Caki2 (cell line): ENCODE measurements at places on chromosomes 3 and 15.

DNA sequence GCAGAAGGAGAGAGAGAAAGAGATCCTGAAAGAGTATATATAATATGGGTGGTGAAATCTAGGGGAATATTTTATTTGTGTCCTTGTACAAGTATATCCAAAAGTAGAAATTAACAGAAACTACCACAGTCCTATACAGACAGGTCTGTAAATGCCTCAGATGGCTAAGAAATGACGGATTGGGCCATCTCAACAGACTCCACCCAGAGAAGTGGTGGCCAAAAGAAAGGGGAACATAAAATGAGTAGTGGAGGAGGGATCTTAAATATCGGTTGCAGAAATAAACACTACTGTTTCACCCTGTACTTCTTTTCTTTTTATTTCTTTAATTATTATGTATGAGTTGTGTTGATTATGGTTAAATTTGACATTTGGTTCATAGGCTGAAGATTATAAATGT is 47.7 kb downstream of the CCR3 start:
- DNase-seq: no peak

DNA sequence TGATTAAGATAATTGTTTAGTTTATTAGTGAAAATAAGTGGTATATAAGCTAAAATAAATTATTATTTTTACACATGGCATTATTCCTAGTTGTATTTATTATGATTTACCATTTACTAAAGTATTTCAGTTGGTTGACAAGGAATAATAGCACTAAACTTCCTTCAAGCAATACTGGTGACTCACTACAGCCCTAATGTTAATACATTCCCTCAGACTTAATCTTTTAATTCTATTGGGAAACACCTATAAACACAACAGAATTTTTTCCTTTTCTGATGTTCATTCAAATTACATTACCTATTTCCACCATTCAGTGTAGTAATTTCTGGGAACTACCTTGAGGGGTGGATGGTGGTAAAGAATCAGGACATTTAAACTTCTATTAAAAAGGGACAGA is 264.0 kb downstream of the TIGIT start:
- no peak for DNase-seq

DNA sequence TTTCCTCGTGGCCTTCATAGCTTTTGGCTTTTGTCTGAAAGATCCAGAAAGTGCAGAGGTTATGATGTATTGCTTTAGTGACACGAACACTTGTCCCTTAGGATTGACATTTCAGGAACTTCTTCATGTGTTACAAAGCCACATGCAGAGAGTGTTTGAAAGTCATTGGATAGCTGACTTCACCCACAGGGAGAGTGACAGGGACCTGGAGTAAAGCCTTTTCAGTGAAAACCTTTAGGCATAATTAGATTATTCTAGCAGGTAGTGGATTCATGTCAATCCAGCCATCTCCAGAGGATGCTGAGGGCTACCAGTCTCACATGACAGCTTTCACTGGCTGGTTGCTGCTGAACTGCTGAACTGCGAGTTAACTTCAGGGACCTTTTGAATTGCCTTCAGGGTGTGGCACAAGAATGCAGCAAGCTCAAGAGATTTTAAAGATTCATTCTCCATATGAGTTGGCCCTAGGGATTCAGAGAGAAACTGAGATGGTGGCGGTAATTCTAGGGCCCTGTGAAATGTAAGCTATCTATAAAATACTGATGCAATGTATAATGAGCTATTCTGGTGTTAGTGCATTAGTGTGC is 267.0 kb upstream of the GOLIM4 start:
- DNase-seq: no peak

DNA sequence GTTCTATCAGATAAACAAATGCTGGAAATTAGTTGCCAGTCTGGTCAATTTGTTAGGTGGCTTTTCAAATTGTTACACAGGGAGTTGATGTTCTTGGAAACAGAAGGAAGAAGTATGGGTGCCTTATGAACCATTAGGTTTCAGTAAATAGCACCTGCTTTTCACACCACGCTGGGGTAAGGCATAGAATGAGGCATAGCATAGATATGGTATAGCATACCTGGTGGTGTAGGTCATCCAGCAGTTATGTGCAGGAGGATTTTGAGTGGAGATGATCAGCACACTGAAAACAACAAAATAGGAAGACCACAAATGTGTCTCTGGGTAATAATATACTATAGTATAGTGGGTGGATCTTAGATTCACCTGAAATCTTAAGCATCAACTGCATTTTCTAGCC is 121.4 kb downstream of the GMPS start:
- DNase-seq: no peak

- no peak for DNase-seq
These were observed 29.8 kb downstream of the ITPR1 start for GRCh38 chr3:4522947-4523346.

DNA sequence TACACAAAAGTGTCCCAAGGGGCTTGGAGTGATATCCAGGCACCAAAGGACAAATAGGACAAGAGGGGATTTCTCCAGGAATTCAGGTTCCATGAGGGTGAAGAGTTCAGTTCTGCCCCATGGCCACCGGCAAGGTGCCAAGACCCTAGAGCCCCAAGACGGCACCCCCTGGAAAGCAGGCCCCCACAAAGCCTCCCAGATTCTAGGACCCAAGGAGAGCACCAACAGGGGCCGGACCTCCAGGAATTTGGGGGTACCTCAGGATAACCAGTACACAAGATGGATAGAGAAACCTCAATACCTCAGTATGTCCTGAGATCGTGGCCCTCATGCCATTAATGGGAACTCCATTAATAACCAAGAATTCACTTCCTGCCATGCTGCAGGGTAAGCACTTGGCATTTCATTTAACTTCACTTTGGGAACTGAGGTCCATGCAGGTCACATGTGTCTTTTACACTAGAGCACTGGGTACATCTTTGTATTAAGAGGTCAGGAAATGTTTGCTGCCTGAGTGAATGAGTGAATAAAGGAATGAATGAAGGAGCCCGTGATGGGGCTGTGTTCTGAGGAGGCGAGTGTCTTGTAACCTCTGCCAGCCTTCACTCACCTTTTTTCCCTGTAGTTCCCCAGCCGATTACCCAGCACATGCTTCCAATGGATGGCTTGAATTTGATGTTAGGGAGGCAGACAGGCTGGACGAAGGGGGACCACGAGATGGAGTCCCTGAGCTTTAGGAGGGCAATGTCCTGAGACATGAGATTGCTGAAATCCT is 15.5 kb upstream of the PRSS50 start:
- DNase-seq: no peak

GRCh38 chr3:68057637-68058320 is 403.4 kb upstream of the SUCLG2 start:
- DNase-seq: no peak

- DNase-seq: no peak
These were observed 323.8 kb upstream of the DNAJC19 start for GRCh38 chr3:181313335-181313734.

DNA sequence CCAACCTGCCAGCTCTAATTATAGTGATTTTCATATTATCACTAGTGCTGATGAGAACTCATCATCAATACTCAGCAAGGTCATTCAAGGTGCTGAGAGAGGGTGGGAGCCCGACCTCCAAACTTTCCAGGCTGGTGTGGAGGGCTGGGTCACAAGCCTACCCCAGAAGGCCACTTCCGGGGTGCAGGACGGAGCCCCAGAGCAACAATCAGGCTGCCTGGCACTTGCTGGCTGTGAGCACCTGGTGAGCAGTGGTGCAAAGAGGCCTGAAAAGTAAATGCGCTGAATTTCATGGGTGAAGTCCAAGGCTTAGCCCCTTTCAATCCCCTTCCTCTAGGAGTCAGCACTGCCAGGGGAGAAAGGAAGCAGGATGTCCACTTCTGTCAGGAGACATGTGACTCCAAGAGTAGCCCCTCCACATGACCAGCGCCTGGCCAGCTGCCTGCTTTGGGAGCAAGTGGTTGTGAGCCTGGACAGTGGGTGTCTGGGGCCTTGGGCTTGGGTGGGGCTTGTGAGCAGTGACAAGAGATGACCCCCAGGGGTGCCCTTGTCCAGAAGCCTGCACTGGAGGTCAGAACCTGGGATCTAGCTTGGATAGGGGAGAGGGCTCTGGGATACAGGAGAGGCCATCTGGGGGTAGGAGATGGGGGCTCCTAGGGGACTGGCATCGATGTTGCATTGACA is 165.0 kb upstream of the TLE3 start:
- no peak for DNase-seq

DNA sequence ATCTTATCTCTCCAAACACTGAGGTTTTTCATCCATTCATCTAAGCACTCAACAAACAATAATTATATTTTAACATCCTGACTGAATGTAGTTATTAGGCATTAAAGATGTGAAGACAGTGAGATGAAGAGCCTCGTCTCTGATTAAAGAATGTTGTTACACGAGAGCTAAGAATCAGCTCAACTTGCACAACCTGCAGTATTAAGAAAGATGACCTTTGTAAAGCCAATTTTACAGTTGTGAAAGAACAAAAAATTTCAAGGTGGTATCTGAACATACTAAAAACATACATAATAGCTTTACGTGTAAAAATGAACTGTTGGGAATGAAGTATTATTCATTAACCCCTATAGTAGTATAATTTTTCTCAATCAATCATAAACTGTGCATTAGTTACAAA is 12.8 kb downstream of the CLDN1 start:
- DNase-seq: no peak

DNA sequence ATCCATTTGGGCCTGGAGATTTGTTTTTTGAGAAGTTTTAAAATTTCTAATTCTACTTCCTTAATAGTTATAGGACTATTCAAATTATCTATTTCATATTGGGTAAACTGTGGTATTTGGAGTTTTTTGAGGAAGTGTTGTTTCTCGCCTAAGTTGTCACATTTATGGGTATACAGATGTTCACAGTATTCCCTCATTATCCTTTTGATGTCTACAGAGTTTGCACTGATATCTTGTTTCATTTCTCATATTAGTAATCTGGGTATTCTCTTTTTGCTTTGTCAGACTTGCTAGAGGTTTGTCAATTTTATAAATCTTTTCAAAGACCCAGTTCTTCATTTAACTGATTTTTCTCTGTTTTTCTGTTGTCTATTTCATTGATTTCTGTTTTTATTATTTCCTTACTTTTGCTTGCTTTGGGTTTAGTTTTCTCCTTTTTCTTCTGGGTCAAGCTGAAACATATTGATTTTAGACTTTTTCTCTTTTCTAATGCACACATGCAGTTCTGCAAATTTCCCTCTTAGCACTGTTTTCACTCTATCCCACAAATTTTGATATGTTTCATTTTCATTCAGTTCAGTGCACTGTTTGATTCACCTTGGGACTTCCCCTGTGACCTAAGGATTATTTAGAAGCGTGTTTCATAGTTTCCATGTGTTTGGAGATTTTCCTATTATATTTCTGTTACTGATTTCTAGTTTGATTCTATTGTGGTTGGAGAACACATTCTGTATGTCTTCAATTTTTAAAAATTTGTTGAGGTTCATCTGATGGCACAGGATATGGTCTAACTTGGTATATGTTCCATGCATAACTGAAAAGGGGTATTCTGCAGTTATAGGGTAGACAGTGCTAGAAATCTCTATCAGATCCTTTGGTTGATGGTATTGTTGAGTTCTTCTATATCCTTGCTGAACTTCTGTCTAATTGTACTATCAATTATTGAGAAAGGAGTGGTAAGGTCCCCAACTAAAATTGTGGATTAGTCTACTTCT is 79.6 kb downstream of the SUMF1 start:
- DNase-seq: no peak

GRCh38 chr15:36208868-36209582 is 370.4 kb upstream of the CDIN1 start:
- no peak for DNase-seq

GRCh38 chr3:52385157-52385556 is 59.7 kb downstream of the SEMA3G start:
- peak; percentile 15 for DNase-seq

DNA sequence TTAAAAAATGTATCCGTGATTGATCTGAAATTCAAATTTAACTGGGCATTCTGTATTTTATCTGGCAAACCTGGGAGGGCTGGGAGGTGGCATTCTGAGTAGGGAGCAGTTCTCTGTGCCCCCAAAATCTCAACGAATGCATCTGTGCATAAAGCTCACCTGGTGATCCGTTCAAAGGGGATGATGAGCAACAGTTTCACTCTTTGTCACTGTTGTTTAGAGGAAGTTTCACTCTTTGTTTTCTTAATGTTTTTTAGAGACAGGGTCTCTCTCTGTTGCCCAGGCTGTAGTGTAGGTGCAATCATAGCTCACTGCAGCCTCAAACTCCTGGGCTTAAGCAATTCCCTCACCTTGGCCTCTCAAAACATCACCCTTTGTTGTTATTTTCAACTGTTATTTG is 186.7 kb downstream of the SSR3 start:
- no peak for DNase-seq

DNA sequence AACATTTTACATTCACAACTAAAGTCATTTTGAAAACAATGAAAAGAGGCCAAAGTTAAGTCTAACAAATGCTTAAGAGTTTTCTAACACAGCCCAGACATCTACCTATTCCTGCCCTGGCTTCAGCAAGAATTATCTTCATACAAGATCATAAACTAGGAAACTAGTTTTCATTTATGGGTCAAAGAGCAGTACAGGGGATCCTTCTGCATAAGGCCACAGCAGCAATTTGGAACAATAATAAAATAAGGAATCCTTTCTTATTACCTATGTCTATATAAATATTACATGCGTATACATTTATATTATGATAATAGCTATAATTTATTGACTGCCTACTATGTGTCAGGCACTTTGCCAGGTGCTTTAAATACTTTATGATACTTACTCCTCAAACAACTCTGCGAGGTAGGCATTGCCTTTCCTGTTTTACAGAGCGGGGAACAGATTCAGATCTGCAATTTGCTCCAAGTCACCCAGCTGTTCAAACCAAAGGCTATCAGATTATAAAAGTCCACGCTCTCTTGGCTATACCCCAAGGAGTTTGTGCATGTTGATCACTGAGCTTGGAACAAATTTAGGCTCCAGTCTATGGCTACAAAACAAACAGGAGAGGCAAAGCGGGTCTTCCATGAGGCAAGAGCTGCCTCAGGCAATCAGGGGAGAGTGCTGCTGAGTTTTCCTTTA is 196.4 kb downstream of the RORA start:
- DNase-seq: no peak

GRCh38 chr3:43009547-43009946 is 30.4 kb downstream of the GASK1A start:
- no peak for DNase-seq

DNA sequence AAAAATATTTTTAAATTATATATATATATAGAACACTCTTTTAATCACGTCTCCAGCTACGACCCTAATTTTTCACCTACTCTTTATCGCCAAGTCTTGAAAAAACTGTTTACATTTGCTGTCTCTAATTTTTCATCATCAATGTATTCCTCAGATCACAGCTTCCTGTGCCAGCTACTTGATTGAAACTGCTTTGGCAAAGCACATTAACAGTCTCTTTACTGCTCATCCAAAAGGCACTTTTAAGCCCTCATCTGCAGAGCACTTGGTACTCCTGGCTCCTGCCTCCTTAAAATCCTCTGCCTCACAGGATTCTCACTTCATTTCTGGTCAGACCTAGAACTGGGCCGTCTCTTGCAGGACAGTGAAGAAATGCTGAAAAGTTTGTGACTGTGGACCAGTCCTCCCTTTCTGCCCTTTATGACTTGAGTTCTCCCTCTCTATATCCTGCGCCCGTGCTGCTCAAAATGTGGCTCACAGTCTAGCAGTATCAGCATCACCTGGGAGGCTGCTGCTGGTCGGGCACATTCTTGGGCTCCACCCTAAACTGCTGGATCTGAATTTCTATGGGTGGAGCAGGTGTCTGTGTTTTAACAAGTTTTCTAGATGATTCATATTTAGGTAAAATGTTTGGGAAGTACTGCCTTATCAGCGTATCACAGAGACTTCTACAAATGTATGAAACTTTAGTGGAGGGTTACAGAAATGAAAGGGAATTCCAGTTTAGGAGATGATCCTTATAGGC is 196.8 kb downstream of the ADAMTSL3 start:
- no peak for DNase-seq
